ENCODE measurements at places on chromosomes 3 and 15.

- no peak for DNase-seq
Observed at GRCh38 chr3:57434041-57434440, 110.1 kb downstream of the DNAH12 start.

- DNase-seq = no peak
Observed at GRCh38 chr3:52650439-52650838, 35.3 kb downstream of the PBRM1 start.

DNA sequence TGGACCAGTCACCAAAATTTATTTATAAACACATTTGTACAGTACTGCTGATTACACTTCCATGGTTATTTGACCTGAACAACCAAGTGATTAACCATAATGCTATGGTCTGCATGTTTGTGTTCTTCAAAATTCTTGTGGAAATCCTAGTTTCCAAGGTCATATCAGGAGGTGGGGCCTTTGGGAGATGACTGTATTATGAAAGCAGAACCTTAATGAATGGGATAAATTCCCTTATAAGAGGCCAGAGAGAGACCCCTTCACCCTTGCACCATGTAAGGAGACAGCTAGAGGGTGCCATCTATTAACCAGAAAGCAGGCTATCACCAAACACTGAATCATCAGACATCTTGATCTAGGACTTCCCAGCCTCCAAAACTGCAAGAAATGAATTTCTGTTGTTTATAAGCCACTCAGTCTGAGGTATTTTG is 1.9 kb downstream of the SCAPER start:
- DNase-seq = no peak

DNA sequence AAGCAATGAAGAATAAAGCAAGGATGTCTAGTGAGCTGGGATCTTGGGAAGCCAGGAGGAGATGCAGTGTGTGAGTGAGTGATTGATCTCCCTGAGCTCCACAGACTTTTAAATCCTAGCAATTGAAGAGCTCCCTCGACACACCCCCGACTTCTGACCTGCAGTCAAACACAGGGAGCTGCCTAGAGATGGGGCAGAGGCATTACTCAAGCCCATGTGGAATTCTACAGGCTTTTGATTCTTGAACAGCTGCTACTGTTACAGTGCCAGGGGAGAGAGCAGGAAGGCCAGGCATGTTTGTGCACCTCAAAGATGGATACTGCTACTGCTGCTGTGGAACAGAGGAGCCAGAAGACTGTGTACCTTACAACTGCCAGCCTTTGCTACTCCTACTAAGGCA is 1403.1 kb upstream of the ALCAM start:
- no peak for DNase-seq

DNA sequence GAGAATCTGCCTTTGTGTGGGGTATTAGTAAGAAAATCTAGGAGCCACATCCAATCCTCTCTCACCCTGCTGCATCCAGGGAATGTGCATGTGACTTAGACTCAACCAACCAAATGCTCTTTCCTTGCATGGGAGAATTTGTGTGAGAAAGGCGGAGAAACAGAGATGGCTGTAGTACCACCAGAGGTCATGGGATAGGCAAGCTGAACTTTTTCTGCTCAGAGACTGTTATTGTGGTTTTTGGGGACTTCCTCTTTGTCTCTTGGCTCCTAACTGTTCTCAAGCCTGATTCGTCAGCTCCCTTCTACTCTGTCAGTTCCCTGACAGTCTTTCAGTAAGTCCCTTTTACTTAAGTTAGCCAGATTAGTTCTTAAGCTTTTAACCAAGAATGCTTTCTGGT is 2.6 kb upstream of the ZSCAN2 start:
- DNase-seq = no peak

Data from mesenteric fat pad (tissue), 1 donor.